ENCODE measurements at places on chromosomes 5 and 9.

DNA sequence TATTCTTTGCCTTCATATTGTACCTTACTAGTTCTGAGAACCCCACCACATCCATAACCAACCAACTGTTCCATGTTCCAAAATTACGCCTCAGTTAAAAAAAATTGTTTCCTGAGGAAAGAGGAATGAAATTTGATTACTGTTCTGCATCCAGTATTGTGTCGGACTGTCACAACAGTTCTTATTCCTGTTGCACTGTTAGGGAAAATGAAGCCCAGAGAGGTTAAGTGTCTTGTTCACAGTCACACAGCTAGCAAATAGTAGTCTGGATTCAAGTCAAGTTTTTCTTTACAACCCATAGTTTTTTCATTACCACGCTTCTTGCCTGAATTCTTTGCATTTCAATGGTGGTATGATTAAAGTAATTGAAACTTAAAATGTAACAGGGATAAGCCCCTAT is 4.4 kb downstream of the FSD1L start:
- DNase-seq, result no peak

GRCh38 chr9:116900543-116900942 is 213.4 kb downstream of the TRIM32 start:
- DNase-seq, result no peak

DNA sequence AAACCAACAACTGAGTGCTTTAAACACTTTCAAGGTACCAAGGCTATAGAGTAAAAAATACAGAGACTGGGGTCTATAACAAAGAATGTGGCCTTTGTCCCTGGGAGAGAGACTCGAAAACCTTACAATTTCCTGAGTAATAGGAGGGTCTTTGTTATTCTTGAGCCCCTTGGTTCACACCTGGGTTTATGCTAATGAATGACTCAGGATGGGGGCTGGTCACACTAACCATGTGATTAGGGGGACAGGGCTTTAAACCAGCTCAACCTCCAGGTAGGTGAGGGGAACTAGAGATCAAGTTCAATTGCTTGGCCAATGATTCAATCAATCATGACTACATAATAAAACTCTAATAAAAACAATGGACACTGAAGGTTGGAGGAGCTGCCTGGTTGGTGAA is 50.2 kb downstream of the PLPP1 start:
- DNase-seq, result no peak

DNA sequence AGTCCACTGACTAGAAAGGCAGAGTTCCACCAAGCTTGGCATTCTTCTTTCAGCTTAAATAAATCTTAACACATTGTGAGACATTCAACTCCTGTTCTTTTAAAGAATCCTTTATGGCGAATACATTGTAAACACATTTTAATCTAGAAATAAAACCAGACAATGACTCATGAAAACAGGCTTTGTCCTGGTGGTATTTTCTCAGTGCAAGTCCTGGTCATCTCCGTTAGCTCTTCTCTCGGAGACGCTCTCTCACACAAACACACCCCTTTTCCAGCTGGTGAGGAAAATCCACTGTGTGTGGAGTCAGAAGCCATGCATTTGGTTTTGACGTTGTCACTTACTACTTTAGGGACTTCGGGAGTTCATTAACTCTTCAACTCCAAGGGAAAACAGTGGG is 140.4 kb downstream of the AUH start:
- DNase-seq, result no peak

DNA sequence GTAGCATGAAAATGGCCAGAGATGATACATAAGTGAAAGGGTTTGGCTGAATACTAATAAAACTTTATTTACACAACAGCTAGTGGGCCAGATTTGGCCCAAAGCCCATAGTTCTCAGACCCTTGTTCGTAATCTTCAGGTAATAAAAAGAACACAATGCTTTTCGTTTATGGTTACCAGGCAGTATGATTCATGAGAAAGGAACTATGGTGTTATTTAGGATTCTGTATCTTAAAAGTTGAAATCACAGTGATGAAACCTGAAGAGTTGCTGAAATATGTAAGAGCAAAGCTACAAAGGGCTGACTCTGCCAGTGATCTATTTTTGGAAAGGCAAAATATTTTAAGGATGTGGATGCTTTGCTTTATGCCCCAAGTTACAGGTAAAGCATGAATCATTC is 192.7 kb downstream of the SMC2 start:
- DNase-seq, result peak; percentile 42

GRCh38 chr5:156479849-156480248 is 152.9 kb downstream of the SGCD start:
- DNase-seq, result peak; percentile 83
